ENCODE measurements at places on chromosomes 3 and 15.

DNA sequence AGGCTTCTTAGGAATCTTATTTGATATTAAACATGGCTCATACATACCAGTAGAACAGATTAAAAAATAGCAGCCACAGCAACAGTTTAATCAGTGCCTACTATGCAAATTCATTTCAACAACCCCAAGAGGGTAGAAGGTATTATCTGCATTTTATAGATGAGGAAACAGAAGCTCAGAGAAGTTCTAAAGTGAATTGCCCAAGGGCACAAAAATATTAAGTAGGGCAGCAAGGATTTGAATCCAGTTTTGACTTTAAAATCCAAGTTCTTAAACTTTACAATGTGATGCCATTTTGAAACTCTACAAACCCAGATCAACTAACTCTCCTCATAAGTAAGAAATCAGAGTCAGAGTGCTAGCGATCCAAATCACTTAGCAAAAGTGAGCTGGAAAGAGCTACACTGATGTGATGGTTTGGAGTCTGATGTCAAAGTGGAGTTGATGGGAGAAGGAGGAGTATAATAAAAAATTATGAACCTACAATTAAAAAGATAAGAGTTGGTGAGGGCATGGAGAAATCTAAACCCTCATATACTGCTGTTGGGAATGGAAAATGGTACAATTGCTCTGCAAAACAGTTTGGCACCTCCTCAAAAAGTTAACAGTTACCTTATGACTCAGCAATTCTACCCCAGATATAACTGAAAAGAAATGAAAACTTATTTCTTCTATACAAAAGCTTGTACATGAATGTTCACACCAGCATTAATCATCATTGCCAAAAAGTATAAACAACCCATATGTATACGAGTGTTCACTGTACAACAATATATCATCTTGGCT, 51.0 kb upstream of the PLXND1 start:
- DNase-seq = no peak

DNA sequence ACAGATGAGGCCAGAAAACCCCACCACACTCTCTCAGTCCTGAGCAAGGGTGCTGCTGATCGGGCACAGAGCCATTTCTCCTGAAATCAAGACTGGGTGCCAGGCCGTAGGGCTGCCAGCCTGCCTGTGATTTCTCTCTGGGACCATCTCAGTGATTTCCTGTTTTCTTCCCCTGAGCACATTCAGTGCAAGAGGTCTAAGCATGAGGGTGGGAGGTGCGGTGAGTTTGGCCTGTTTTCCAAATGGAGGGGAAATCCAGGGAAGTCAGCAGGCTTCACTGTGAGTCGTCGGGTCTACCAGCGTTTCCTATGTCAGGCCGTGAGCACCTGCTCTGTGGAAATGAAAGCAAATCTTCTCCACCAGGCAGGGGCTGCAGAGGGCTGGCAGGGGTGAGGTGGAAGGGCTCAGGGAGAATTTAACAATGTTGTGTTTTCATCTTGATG, 82.3 kb downstream of the ST6GAL1 start:
- no peak for DNase-seq

- DNase-seq = no peak
These were observed 2.4 kb upstream of the C3orf20 start for GRCh38 chr3:14672588-14672987.

DNA sequence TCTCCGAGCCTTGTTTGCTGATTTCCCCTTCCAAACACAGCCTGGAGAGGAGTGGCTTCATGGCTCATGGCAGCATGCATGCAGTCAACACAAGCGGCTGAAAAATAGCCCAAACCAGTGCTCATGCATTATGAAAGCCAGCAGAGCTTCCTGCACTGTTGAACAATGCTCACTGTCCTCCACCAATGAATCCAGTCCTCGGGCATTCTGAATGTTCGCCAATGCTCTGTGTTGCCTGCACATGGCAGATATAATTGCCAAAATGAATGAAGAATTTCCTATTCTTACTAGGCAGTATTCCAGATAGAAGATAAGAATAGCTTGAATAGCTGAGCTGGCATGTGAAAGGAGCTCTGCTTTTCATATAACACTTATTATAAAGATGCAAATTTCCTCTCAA, 252.7 kb downstream of the ROBO1 start:
- no peak for DNase-seq

GRCh38 chr3:23440416-23441294, 237.5 kb downstream of the UBE2E2 start:
- DNase-seq = no peak

DNA sequence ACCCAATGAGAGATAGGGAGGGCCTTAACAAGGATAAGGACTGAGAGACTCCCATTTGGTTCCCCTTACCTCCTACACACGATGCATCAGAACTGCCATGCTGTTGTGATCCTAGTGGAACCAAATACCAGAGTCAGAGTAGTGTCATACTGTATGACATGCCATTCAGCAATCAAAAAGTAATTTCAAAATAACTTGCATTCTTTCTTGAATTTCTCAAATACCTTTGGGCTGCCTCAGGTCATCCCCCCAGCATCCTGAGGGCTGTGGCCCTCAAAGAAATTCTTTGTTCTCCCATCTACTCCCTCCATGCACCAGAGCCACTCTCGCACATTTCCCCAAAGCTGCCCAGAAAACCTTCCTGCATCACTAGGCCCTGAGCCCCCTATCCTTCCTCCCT, 68.9 kb upstream of the PPP2R3A start:
- DNase-seq = no peak

- DNase-seq = no peak
These were observed 67.8 kb downstream of the LINGO1 start for GRCh38 chr15:77564938-77565337.
